Stimulated activated CD8-positive, alpha-beta memory T cell treated with anti-CD3 and anti-CD28 coated beads, Interleukin-4, amount 100 ng/mL, for 1 hour (primary cell): ENCODE measurements at places on chromosomes 16 and 17.

GRCh38 chr17:71098071-71098470, 928.7 kb downstream of the KCNJ2 start:
- DNase-seq, result no peak

DNA sequence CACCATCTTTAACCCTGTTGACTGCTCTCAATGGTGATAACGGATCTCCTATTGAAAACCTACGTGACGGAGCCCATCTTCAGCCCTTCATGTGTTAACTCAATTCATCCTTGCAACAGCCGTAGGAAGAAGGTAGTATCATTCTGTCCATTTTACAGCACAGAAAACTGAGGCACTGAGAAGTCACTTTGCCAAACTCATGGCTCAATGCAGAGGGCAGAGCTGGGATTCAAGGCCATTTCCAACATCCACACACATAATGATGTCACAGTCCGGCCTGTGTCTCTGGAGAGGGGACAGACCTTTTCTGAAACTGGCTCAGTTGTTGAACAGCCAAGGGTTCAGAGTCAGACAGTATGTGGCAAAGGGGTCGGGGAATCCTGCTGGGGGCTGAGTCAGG, 52.6 kb upstream of the CMIP start:
- no peak for DNase-seq

- DNase-seq, result no peak
These were observed 113.9 kb upstream of the MAF start for GRCh38 chr16:79714440-79714839.

DNA sequence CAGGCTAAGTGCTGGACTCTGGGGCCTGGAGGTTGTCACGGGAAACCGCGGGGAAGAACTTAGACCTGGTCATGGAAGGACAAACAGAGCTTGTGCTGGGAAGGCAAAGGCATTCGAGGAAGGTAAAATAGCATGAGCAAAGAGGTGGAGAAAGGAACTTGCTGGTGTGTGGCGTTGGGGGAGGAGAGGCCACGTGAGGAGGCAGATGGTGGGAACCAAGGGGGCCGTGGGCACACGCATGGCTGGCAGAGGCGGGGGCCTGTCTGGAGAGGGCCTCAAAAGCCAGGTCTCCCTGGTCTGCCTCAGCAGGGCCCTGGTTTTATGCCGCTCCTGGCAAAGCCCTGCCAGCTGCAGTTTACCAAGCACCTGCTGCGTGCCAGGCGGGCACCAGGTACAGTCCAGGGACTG, 15.3 kb downstream of the CORO7 start:
- no peak for DNase-seq

GRCh38 chr16:67248073-67248400, 742 bp upstream of the SLC9A5 start:
- DNase-seq, result no peak

- DNase-seq, result no peak
These were observed 26.3 kb downstream of the AARSD1 start for GRCh38 chr17:42937712-42938596.

DNA sequence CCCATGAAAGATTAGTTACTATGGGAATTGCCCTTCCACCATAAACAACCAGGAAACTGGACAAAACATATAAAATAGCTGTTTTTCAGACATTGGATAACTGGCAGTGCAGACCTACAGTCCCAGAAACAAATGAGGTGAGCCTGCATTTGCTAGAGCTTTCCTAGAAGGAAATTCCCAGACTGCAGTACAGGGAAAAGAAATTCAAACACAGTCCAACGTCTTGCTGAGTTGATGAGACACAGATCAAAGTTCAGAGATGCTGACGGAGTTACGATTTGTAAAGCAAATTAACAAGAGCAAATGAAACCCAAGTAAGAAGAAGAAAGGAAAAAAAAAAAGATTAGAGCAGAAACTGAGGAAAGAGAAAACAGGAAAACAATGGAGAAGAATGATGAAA, 41.3 kb upstream of the MNT start:
- DNase-seq, result no peak

DNA sequence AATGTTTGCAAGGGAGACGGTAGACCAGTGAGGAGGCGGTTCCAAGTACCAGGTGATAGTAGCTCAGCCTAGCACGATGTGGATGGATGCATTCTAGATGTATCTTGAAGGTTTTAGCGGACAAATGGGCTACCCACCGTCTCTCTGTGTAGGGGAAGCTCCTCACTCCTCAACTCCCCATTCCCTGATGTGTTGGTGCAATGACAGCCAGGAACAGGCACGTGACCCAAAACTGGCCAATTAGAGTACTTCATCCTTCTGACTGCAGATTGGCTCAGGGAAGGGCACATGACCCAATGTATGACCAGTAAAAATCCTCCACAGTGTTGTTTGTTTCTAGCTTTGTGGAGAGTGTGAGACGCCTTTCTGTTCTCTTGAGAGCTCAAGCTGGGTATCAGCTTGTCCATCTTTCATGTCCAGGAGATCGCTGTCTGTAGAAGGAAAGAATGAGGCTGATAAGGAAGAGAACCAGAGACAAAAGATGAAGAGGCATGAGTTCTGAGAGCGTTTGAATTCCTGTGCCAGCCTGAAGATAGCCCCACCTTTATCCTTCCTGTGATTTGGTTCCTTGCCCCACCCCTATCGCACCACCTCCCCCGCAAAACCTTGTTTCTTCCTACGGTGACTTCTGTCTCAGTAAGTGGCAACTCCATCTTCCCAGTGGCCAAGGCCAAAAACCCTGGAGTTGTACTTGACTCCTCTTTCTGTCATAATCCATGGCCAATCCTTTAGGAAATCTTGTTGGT, 2.3 kb upstream of the BORCS6 start:
- DNase-seq, result no peak

GRCh38 chr17:76914937-76915336, 46.7 kb downstream of the MGAT5B start:
- no peak for DNase-seq

DNA sequence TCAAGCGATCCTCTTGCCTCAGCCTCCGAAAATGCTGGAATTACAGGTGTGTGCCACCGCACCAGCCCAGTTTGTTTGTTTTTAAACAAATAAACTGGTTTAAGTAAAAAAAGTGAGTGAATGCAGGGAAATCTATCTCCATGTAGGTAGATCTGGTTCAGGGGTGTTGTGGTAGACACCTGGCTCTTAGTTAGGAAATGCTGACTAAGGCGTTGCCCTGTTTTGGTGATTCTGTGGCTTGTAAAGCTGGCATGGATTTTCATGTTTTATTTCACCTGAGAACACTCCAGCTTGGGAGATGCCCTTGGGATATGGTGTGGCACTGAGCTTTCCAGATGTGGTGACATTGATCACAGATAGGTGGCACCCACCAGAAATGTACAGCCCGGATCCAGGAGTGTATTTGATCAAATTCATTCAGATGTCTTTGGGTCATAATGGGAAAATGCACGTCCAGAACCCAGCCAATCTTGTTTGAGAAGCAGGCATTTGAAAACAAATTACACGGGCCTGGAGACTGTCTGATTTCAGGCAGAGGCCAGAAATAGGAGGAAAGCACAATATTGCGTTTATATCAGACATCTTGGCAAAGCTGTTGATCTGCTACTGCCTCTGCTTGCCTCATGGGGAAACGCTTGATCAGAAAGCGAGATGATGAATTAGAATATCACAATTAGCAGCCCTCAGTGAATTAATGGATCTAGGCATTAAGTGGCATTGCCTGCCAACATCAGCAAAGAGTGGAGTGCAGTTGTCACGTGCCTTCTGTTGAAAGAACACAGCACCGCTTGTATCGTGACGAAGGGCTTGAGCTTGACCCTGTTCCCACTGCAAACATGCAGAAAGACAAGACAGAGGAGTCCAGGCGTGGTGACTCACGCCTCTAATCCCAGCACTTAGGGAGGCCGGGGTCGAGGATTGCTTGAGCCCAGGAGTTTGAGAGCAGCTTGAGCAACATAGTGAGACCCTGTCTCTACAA, 7.3 kb upstream of the IL34 start:
- DNase-seq, result no peak

DNA sequence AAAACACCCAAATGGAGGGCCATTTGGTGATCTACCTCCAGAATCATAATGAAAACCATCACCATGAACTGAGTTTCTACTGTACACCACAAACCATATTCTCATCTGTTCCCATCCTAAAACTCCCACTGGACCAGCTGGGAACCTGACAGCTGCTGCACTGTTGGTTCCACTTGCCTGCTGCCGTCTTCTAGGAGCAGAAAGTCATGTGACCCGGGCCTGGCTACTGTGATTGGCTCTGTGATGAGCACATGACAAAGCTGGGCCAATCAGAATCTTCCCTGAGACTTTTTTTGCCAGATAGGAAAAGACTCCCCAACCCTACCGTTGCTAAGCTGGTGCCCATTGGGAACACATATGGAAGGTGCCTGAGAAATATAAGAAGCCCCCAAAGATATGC, 264.2 kb downstream of the MRTFB start:
- no peak for DNase-seq

DNA sequence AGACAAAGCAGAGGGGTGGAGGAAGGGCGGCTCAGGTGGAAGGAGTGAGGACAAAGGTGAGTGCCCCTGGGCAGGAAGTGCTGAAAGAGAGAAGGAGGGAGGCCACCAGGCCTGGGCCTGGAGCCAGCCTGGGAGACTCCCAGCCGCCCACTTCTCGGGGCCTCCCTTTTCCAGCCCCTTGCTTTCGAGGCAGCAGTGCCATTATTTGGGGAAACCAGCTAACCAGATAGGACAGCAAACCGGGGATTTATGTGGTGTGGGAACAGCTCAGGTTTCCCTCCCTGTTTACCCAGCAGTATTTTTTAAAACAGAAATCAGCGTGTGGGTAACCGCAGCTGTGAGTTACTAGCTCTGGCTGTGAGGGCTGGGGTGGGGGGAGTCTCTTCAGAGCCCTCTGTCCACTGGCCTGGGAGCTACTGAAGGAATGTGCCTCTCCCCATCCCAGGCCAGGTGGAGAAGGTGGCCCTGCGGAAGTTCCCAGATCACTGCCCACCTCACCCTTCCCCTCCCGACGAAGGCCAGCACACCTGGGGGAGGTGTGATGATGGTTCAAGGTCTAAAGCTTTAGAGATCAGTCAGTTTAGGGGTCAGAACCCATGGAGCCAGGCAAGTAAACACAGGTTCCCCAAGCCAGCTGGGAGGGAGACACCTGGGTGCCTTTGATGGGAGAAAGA, 8.4 kb upstream of the MEOX1 start:
- no peak for DNase-seq

- DNase-seq, result no peak
These were observed 8.3 kb downstream of the SLC7A6 start for GRCh38 chr16:68272507-68273209.

GRCh38 chr17:73126716-73127473, 34.4 kb upstream of the SLC39A11 start:
- DNase-seq, result no peak

DNA sequence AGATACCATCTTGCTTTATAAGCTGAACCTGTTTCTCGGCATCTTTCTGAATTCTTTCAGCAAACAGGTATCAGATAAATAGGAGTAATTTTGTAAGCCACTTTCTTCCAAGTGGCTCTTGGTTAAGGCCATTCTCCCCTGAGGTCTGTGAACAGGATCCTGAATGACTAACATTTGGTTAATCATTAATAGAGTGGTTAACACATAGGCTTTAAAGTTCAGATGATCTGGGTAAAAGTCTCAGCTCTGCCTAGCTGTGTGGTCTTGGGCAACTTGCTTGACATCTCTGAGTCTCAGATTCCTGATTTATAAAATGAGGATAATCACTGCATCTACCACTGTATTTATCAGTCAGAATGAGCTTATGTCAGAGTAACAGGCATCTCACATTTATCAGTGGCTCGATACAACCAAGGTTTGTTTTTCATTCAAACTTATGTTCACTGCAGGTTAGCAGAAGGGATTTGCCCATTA, 44.4 kb upstream of the ANKFN1 start:
- no peak for DNase-seq

GRCh38 chr16:4381072-4381934, 9.7 kb downstream of the VASN start:
- DNase-seq, result no peak

DNA sequence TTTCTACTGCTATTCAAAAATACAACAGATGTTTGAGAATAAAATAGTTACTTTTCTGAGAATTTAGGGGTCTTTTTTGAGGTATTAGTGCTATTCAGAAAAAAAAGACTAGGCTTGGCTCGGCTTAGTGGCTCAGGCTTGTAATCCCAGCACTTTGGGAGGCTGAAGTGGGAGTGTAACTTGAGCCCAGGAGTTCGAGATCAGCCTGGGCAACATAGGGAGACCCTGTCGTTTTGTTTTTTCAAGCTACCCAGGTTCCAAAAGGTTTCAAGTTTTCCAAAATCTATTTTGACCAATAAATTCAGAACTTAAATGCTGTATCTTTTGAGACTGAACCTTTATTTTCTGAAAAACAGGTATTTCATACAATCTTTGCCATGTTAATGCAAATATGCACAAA, 3.2 kb upstream of the ARL6IP1 start:
- DNase-seq, result no peak

GRCh38 chr17:58970609-58971450, 135.8 kb downstream of the TRIM37 start:
- no peak for DNase-seq

DNA sequence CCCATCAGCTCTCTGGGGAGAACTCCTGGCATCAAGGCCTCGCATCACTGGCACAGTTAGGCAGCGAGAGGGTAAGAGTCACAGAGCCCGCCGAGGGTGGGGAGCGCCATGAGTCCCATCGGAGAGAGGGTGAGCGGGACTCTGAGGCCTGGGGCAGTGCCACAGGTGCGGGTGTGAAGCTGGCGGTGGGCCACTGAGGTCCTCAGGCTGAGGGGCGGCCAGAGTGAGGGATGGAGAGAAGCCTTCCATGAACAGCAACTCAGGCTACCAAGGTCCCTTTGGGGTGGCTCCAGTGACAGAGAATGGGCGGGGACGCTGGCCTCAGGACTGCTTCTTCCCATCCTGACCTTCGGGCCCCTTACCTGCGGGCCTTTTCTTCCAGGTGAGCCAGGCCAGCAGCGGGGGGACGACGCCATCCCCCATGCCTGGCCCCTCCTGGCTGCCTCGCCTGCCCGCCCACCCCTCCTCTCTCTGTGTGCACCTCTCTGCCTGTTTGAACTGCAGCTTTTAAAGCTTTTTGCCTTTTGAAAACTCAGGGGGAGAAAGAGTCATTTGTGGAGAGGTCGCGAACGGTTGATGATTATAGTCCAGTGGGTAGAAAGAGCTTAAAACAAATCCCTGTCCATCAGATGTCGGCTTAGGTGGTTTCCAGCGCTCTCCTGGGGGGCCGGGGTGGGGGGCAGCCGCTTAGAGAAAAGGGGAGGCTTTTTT, 149.3 kb upstream of the GSE1 start:
- no peak for DNase-seq
